ENCODE measurements at places on chromosomes 12 and 14. TPM values are rescaled to one million over a fixed set of nuclear protein-coding genes. Genes with fewer than 3 reads are reported as not detected.

PXMP2 gene
- total RNA-seq, result 2.6 TPM

MLXIP gene
- 98.0 TPM for total RNA-seq

FAM186B gene
- total RNA-seq, result 0.74 TPM

SYNDIG1L gene
- not detected for total RNA-seq

RAD9B gene
- 0.63 TPM for total RNA-seq

GRCh38 chr12:51811203-51812202, 37.0 kb downstream of the FIGNL2 start:
- no peak for DNase-seq
- no peaks in the 10 kb centered on the region for H3K27me3 ChIP-seq
- H3K27ac ChIP-seq, result no peak overlapping the region
- H3K4me3 ChIP-seq, result no peak overlapping the region

- H3K4me3 ChIP-seq, result no peak overlapping the region
- H3K4me1 ChIP-seq, result peaks cover 4% of the 10 kb centered on the region
- H3K36me3 ChIP-seq, result peaks cover 86% of the 10 kb centered on the region
- no peaks in the 10 kb centered on the region for H3K27me3 ChIP-seq
These were observed 34.8 kb downstream of the FBXO21 start for GRCh38 chr12:117155278-117156060.

GRCh38 chr12:45644541-45644940, 85.0 kb upstream of the ARID2 start:
- H3K4me3 ChIP-seq, result no peak overlapping the region
- H3K27me3 ChIP-seq, result peaks cover 4% of the 10 kb centered on the region
- H3K27ac ChIP-seq, result no peak overlapping the region
- peaks cover 7% of the 10 kb centered on the region for H3K4me1 ChIP-seq

DNA sequence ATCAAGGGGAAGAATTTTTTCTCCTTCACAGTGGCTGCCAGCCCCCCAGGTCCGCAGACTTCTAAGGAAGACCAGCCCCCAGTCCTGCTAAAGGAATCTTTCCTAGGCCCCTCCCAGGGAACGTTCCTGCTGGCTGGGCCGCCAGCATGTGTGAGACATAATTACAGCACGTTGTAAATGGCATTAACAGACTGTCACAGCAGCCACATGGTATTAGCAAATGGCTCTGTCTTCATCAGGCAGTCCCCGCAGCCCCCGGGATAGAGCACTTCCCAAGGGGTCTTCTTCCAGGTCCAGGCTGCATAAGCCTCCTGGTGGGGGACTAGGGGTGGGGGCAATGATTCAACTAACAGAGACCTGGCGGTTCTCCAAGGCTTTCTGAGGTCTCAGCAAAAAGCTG, 34.9 kb upstream of the FAM222A start:
- no peak overlapping the region for H3K27ac ChIP-seq
- H3K4me3 ChIP-seq, result no peak overlapping the region
- DNase-seq, result no peak
- H3K36me3 ChIP-seq, result no peaks in the 10 kb centered on the region

DNA sequence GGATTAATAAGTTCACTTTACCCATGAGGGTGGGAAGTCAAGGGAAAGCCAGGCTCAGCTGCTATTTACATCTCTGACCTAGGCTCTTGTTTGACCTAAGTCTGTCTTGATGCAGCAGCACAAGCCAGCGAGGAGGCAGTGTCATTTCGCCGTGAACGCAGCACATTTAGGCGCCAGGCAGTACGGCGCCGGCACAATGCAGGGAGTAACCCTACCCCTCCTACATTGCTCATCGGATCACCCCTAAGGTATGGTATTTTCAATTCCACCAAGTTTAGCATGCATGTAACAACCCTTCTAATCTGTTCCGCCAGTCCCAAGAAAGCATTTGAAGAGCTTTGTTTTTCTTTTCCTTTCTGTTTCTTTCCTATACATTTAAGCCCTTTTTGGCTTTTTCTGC, 81.2 kb downstream of the PCNX1 start:
- H3K27ac ChIP-seq, result peak overlapping the region; percentile 53
- peaks cover 14% of the 10 kb centered on the region for H3K4me1 ChIP-seq
- H3K27me3 ChIP-seq, result no peaks in the 10 kb centered on the region
- peak; percentile 44 for DNase-seq
- peak overlapping the region; percentile 45 for H3K4me3 ChIP-seq
- no peaks in the 10 kb centered on the region for H3K36me3 ChIP-seq

- H3K4me3 ChIP-seq, result no peak overlapping the region
- H3K4me1 ChIP-seq, result no peaks in the 10 kb centered on the region
- H3K36me3 ChIP-seq, result no peaks in the 10 kb centered on the region
- H3K27me3 ChIP-seq, result no peaks in the 10 kb centered on the region
These were observed 15.9 kb upstream of the FZD10 start for GRCh38 chr12:130146176-130146931.

DNA sequence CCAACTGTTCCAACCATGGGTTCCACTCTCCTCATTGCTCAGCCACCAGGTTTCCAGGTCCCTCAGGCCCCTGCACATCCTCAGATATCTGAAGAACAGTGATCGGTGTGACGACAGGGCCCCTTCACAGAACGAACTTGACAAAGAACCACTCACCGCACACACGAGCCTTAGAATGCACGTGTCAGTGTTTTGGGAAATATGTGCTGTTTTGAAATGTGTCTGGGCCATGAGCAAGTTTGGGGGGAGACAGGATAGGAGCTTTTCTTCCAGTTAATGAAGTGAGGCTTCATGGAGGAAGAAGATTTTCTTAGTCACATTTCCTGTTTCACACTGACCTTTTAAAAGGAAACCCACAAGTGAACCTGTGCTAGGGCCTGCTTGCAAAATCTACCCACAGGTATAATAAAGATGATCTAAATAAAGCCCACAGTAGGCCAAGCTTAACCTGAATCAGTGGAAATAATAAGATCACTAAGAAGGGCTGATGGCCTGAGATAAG, 58.6 kb downstream of the ZFP36L1 start:
- peak overlapping the region; percentile 4 for H3K27ac ChIP-seq
- DNase-seq, result peak; percentile 22
- H3K4me1 ChIP-seq, result peaks cover 45% of the 10 kb centered on the region
- no peak overlapping the region for H3K4me3 ChIP-seq
- no peaks in the 10 kb centered on the region for H3K36me3 ChIP-seq

DNA sequence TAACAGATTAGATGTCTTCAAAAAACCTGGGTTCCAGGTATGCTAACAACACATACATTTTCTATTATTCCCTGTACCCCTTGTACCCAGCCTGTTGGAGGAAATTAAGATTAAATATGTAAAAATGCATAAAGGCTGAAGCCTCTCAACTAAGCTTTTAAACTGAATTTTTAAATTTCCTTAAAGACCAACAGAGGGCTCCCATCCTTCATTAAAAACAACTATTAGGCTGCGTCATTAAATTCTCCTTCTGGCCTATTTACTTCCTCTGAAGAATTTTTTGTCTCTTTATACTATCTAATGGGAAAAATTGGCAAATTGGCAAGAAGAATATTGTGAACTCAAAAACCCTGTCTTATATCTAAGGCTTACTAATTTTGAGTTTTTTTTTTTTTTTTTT, 21.8 kb downstream of the SENP1 start:
- H3K27me3 ChIP-seq, result no peaks in the 10 kb centered on the region
- peaks cover 76% of the 10 kb centered on the region for H3K36me3 ChIP-seq
- H3K4me1 ChIP-seq, result no peaks in the 10 kb centered on the region
- peak; percentile 37 for DNase-seq
- H3K27ac ChIP-seq, result no peak overlapping the region

DNA sequence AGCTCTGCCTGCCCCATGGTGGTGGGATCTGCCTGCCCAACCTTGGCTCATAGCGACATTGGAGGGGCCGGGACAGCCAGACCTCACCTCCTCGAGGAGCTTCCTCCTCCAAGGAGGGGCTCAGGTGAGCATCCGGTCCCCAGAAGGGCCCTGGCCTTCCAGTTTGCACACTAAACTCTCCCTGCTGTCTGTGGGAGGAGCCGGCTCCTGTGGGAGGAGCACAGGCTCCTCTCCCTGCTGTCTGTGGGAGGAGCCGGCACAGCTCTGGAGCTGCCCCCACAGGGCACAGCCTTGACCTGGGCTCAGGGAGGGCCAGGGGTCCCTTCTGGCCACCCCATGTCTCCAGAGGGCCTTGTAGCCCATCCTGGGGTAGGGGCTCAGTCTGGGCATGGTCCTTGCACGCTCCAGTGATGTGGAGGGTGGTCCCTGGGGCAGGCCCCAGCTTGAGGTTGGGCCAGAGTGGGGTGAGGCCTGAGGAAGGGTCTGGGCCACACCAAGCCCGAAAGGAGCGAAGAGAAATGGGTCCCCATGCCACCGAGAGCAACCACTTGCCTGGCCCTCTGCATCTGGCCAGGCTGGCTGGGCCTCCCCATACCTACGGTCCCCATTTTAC, 147.5 kb upstream of the C14orf180 start:
- no peaks in the 10 kb centered on the region for H3K27me3 ChIP-seq
- no peak overlapping the region for H3K27ac ChIP-seq
- DNase-seq, result no peak
- no peak overlapping the region for H3K4me3 ChIP-seq

- DNase-seq, result no peak
- H3K27me3 ChIP-seq, result peaks cover 3% of the 10 kb centered on the region
- no peaks in the 10 kb centered on the region for H3K36me3 ChIP-seq
- no peak overlapping the region for H3K4me3 ChIP-seq
These were observed 39.7 kb upstream of the RPH3A start for GRCh38 chr12:112751844-112752243.

All from CD4-positive, alpha-beta T cell (primary cell).